PC-3 (cell line): ENCODE measurements at places on chromosomes 12 and 14. TPM values are rescaled to one million over a fixed set of nuclear protein-coding genes. Genes with fewer than 3 reads are reported as not detected.

THTPA gene
- total RNA-seq: 13.0 and 27.2 TPM in 2 replicates

CBLN3 gene
- 2.9 and 3.4 TPM in 2 replicates for total RNA-seq

DNA sequence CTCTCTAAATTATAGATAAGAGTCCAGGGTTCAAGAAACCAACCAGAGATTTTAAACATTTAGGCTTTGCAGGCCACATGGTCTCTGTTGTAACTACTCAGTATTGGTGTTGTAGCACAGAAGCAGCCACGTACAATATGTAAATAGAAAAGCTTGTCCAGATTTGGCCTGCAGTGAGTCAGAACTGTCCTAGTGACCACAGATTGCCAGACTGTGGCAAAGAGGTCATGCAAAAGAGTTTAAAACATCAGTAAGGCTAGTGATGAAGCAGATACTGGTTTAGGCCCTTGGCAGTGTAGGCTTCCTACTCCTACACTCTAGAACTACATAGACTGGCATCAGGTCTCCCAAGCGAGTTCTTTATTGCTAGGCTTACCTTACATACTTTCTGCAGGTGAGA is 117.6 kb upstream of the GARIN6 start:
- H3K4me3 ChIP-seq: no peak overlapping the region
- no peaks in the 10 kb centered on the region for H3K27me3 ChIP-seq
- no peak overlapping the region for H3K27ac ChIP-seq
- no peaks in the 10 kb centered on the region; the same call in 1 of the 2 replicates for H3K4me1 ChIP-seq

GRCh38 chr12:27015730-27016076 is 1.5 kb upstream of the TM7SF3 start:
- H3K27me3 ChIP-seq: no peaks in the 10 kb centered on the region
- H3K4me1 ChIP-seq: peaks cover 29% of the 10 kb centered on the region
- H3K4me3 ChIP-seq: peak overlapping the region; percentile 15; the same call in 1 of the 2 replicates
- no peak overlapping the region for H3K27ac ChIP-seq
- no peaks in the 10 kb centered on the region for H3K36me3 ChIP-seq

DNA sequence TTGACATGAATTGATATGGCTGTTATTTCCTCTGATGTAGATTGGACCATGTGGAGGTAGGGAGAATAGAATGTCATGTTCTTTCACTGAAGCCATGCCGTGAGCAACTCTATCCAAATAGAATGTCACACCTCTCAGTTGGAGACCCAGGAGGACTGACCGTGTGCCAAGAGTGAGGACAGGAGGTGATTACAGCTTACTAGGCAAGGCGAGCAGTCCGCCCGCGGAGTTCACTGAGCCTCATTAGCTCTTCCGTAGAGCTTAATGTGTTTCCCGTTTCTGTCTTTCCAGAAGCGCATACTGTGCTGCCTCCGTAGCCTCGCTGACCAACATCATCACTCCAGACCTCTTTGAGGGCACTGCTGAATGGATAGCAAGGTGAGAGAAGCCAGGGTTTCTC is 45.6 kb downstream of the FNTB start:
- H3K4me1 ChIP-seq: no peaks in the 10 kb centered on the region
- no peak for DNase-seq
- peaks cover 27% of the 10 kb centered on the region; the same call in 1 of the 2 replicates for H3K36me3 ChIP-seq
- no peak overlapping the region for H3K27ac ChIP-seq
- H3K4me3 ChIP-seq: no peak overlapping the region
- no peaks in the 10 kb centered on the region for H3K27me3 ChIP-seq

DNA sequence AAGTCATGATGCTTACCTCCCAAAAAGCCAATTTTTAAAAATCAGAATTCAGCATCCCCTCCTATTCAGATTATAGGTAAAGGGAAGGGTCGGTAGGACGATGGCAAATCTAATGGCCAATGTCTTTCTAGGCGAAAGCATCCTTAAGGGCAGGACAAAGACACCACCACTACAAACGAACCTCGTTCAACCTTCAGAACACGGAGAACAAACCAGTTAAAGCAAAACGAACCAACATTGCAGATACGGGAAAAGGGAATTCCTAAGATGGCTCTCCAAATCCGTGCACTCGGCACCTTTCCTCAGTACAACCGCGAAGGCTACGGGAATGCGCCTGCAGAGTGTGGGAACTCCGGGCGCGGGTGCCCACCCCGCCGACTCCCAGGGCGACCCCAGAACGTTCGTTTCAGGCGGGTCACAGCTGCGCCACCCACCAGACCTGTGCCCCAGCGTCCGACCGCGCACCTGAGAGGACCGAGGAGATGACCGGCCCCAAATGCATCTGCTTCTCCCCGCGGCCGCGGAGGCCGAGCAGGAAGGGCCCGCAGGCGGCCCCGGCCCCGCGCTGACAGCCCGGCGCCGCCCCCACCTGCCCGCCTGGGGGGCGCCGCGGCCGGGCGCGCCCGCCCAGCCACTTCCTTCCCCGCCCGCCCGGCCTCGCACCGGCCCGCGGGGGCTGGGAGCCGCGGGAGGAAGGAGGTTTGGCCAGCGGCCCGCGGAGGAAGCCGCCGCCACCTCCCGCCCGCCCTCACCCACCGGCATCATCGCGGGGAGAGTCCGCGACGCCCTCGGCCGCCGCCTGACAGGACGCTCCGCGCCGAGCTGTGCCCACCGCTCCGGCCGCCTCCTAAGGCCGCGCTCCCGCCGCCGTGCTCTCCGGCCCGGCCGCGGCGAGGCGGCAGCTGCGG is 578 bp downstream of the PPP1R13B start:
- peaks cover 23% of the 10 kb centered on the region; the same call in 1 of the 2 replicates for H3K4me1 ChIP-seq
- 0 out of 2 replicates have a peak, but pooled peaks cover 3% of the 10 kb centered on the region for H3K36me3 ChIP-seq
- DNase-seq: peak; percentile 45
- peak overlapping the region; percentile 81 for H3K4me3 ChIP-seq
- no peaks in the 10 kb centered on the region for H3K27me3 ChIP-seq

FGF6 gene
- total RNA-seq: not detected in 2 replicates

DNA sequence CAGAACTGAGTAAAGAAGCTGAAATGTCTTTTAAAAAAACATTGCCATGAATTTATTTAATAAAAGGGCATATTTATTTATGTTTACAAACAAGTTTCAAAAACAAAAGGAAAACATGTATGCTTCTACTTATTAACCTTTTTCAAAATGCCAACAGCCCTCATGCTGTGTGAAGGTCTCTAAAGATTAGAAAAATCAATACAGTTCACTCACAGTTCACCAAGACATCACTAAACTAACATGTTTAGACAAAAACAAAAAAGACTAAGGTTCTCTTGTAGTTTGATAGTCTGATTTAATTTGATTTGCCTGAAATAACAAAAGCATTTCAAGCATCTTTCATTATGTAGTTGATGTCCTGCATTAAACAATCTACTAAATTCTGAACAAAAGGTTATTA is 63.9 kb upstream of the POC1B start:
- no peaks in the 10 kb centered on the region for H3K4me1 ChIP-seq
- no peaks in the 10 kb centered on the region for H3K27me3 ChIP-seq
- peaks cover 23% of the 10 kb centered on the region for H3K36me3 ChIP-seq
- H3K4me3 ChIP-seq: no peak overlapping the region

DNA sequence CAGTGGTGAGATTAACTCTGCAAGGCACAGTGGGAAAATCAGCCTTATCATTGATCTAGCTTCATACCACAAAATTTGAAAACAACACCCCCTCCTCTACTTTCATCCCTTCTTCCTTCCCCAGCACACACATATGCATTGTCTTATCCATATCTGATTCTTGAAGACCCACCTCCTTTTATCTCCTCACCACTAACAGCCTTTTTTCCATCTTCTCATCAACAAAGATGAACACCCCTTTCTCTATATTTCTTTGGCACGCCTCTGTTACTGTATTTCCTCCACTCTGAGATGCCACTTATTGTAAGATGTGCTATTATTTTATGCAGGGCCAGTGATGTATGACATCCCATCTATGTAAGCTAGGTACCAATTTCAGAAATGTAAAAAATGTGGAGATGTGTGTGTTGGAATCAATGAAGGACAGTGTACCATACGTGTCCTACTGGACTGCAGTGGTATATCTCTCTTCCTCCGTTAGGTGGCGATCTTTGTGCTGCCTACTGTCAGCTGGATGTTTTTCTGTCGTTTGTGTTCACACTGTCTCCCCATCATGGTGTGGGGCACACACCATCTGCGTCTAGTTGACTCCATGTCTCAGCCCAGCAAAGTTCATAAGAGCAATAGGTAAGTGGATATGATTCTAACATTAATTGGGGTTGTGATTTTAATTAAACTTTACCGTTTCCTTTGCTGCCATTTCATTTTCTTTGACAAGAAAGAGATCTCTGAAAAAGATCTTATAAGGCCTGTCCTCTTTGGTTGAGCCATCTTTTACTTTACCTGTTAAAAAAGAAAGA is 24.0 kb downstream of the CCDC38 start:
- peaks cover 15% of the 10 kb centered on the region for H3K27me3 ChIP-seq
- no peaks in the 10 kb centered on the region for H3K36me3 ChIP-seq
- H3K4me3 ChIP-seq: no peak overlapping the region
- H3K4me1 ChIP-seq: no peaks in the 10 kb centered on the region
- H3K27ac ChIP-seq: no peak overlapping the region
- DNase-seq: peak; percentile 70

SMAGP gene
- total RNA-seq: 55.3 and 62.5 TPM in 2 replicates

DNA sequence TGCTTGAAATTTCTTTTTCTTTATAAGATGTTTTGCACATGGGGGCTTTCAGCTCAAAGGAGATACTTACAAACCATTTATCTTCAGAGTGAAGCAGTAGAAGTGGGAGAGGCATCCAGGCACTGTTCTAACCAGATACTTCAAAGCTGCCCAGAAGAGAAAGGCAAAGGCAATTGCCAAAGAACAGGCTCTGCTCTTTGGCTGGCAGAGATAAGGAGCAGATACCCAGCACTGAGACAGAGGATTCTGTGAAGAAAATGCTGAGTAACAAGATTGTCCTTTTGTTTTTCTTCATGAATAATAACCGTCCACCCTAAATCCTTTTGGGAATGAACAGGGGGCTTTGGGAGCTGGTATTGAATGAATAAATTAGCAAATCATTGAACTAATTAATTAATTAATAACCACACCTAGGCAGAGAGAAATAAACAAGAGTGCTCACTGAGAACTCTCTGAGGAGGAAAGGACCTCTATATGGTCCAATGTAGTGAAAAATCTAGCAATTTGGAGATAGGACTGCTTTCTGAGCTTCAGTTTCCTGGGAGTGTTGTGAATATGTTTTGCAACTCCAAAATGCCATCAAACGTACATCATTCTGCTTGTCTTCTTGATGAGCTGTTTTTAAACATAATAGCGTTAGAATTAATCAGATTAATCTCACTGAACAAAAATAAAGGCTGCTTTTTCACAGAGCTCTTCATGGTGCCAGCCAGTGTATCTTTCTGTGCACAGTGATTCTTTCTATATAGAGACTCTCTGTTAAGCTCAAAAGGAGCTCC is 192.8 kb upstream of the AMIGO2 start:
- DNase-seq: peak; percentile 2
- no peaks in the 10 kb centered on the region for H3K36me3 ChIP-seq
- no peaks in the 10 kb centered on the region for H3K27me3 ChIP-seq
- peaks cover 80% of the 10 kb centered on the region for H3K4me1 ChIP-seq

- no peaks in the 10 kb centered on the region for H3K36me3 ChIP-seq
- no peak overlapping the region for H3K27ac ChIP-seq
- H3K27me3 ChIP-seq: no peaks in the 10 kb centered on the region
- DNase-seq: no peak
- H3K4me3 ChIP-seq: no peak overlapping the region
These were observed 84.2 kb downstream of the PIWIL1 start for GRCh38 chr12:130421896-130422295.

DNA sequence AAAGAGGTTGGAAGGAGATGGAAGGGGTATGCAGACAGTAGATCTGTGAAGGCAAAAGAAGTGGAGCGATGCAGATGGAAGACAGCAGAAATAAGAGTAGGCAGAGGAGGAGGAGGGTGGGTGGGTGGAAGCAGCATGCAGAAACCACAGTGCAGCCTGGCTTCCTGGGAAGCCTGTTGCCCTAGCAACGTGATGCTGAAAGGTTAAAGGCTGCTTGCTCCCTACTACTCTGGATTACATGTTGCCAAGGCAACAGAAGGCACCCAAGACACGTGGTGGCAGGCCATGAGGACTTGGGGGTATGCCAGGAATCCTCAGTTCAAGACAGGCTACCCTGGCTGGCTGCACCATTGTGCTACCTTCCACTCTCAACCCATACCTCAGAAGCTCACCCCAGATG is 129.6 kb downstream of the GRIN2B start:
- no peak overlapping the region for H3K27ac ChIP-seq
- H3K27me3 ChIP-seq: peaks cover 27% of the 10 kb centered on the region
- no peak overlapping the region for H3K4me3 ChIP-seq
- H3K36me3 ChIP-seq: no peaks in the 10 kb centered on the region

DNA sequence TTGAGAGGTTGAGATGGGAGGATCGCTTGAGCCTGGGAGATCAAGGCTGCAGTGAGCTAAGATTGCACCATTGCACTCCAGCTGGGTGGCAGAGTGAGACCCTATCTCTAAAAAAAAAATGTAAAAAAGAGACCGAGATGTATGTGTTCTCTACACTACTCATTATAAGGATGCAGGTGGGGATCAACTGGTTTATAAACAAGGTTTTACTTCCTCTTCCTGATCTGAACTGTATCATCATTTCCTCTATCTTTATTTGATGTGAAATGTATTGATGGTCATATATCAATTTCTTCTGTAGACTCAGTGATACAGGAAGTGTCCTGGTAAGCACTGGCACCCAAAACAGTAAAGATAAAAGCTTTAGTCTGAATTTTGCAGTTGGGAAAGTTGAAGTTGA is 20.1 kb upstream of the USP44 start:
- H3K36me3 ChIP-seq: no peaks in the 10 kb centered on the region
- no peak for DNase-seq
- no peaks in the 10 kb centered on the region for H3K27me3 ChIP-seq
- no peak overlapping the region for H3K27ac ChIP-seq
- no peaks in the 10 kb centered on the region for H3K4me1 ChIP-seq
- H3K4me3 ChIP-seq: no peak overlapping the region

UNC79 gene
- not detected in 2 replicates for total RNA-seq

- H3K36me3 ChIP-seq: no peaks in the 10 kb centered on the region
- H3K27me3 ChIP-seq: no peaks in the 10 kb centered on the region
- H3K4me3 ChIP-seq: no peak overlapping the region
- peaks cover 9% of the 10 kb centered on the region for H3K4me1 ChIP-seq
- DNase-seq: no peak
These were observed 30.9 kb downstream of the PIGH start for GRCh38 chr14:67569011-67569650.

GRCh38 chr12:27940245-27940644 is 32.3 kb downstream of the PTHLH start:
- H3K27ac ChIP-seq: no peak overlapping the region
- H3K4me3 ChIP-seq: no peak overlapping the region
- no peaks in the 10 kb centered on the region for H3K36me3 ChIP-seq
- no peaks in the 10 kb centered on the region for H3K27me3 ChIP-seq
- no peaks in the 10 kb centered on the region for H3K4me1 ChIP-seq

GYS2 gene
- total RNA-seq: not detected in 2 replicates

GRCh38 chr12:95762123-95762785 is 28.3 kb downstream of the NTN4 start:
- no peak overlapping the region for H3K27ac ChIP-seq
- H3K4me3 ChIP-seq: no peak overlapping the region
- H3K27me3 ChIP-seq: no peaks in the 10 kb centered on the region
- peaks cover 33% of the 10 kb centered on the region for H3K4me1 ChIP-seq
- DNase-seq: no peak
